Anterior cingulate cortex (tissue), 58 donors: ENCODE measurements at places on chromosomes 12 and 14.

- no peak for DNase-seq
Observed at GRCh38 chr14:57060276-57060955, 208.3 kb downstream of the EXOC5 start.

DNA sequence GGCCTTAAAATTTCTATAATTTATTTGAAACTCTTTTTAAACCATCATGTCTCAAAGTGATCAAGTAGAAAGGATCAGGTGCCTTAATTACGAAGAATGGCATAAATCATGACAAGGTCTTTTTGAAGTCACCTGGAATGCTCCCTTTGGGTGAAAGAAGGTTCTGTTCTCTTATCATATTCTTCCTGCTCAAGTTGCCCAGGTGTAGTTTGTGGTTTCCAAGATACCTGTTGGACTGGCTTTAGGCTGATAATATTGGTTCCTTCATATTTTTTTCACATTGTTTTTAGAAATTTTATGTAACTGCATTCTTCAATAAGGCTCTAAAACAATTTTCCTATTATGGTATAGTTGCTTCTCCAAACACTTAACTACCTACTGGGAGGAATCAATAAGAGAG lies 29.2 kb downstream of the RASSF3 start:
- no peak for DNase-seq

GRCh38 chr12:106580671-106581508 lies 1.9 kb upstream of the RFX4 start:
- peak; percentile 12 for DNase-seq

GRCh38 chr14:102497998-102498677 lies 11.4 kb downstream of the ANKRD9 start:
- no peak for DNase-seq

- no peak for DNase-seq
Observed at GRCh38 chr12:81998761-81999378, 239.7 kb upstream of the PPFIA2 start.

DNA sequence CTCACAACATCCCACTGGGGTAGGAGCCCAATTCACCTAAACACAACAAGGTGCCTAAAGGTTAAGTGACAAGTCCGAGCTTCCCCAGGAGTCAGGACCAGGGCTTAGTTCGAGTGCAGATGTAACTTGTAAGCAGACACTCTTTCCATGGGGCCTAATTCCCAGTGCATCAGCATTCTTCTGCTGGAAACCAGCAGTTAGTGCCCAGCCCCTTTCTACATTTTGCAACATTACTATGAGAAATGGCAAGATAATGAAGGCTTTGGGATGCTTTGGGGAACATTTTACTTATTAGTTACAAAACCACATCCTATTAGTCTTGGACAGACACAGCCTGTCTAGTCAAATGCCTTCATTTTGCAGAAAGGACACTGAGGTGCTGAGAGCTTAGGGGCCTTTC lies 179.8 kb downstream of the CALM1 start:
- no peak for DNase-seq

DNA sequence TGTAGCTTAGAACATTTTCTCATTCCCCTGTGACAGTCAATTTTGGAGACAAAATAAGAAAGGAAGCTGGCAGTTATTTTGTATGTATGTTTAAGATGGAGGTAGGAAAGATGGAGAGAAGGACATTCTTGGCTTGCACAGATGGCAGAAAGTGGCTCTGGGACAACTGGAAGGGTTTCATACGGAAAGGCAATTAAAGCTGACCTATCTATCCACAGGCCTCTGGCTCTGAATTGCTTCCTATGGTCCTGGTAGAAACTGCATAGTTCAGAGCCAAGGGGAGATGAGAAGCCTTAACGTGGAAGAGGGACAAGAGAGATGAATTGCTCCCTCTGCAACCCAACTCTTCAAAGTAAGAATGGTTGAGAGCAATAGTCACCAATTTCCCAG lies 8.0 kb upstream of the NPFF start:
- DNase-seq, result no peak

DNA sequence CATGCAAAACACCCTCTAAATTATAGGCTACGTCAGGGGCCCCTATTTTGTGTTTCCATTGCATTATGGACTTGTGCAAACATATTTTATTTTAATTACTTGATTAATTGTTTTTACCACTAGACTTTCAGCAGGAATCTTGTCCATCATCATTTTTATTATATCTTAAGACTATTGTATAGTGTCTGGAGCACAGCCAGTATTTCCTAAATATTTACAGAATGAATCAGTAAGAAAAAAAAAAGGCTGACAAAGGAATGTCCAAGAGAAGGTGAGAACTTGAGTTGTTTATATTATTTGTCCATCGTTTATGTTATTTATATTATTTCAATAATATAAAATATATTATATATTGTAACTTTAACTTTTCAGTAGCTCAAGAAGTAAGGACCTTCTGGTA lies 664.7 kb downstream of the SLC6A15 start:
- no peak for DNase-seq

DNA sequence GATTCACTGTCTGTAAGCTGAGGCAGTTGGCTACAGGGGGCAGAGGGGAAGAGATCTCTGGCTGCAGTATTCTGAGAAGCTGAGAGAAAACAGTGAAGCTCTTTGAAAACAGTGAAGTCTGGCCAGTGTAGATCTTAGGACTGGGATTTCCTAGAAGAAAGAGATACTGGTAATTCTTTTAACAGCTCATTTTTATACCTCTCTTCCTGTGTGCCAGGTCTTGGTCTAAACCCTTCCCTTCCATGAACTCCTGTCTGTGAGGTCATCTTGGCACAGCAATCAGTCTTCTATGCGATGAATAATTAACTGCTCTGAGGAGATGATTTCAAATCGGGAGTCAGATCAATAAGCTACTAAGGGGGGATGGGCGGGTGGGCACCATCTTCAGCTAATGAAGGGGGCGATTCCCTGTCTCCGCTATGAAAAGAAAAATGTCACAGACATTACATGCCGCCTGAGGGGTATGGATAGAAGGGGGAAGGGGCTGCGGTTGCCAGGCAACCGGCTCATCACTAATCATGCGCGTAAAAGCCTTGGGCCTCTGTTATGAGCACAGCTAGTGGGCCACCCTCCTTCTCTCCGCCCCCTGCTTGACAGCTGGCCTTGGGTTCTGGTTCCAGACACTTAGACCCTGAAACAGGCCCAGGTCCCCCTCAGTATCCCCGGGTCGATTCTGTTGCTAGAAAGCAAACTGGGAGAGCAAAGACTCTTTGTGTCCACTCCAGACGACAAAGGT lies 75.3 kb upstream of the CEP83 start:
- DNase-seq, result no peak

DNA sequence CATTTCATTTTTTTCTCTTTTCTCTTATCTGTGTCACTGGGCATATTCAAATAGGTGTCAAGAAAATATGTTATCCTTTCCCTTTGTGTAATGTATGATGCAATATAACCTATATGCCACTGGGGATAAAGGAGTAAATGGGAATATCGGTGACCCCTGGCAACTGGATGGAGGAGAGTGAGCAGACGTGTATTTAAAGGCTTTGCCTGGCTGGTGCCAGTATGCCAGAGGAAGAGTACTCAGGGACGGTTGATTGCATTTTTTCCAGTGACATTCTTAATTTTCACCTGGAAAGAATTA lies 12.0 kb upstream of the STXBP6 start:
- DNase-seq, result no peak

- no peak for DNase-seq
Observed at GRCh38 chr14:81989211-81989610, 455.6 kb upstream of the SEL1L start.

DNA sequence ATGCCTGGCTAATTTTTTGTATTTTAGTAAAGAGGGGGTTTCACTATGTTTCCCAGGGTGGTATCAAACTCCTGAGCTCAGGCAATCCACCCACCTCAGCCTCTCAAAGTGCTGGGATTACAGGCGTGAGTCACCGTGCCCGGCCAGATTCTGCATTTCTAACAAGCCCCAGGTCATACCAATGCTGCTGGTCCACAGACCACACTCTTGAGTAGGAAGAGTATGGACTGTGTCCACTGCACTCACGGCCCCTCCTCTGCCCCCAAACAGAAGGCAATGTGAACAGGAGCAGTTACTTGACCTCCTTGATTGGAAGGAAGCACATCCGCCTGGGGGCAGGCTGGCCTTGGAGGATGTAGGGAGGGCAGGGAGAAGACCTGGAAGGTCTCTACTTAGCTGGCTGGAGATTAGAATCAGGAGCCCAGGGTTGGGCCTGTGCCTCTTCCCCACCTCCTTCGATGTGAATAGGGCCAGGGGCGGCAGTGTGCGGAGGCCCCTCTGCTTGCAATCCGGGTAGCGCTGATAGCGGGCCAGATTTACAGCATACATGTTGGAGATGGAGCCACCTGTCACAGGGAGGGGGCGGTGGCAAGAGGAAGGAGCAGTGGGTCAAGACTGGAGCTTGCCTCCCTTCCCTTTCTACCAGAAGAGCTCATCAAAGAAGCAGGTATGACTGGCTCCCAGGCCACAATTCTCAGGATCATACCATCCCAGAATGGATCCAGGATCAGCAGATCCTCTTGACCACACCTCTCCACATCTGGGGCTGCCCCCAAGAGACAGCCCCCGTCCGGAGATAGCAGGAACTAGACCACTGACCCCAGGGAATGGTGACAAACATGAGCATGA lies 9.4 kb upstream of the ZNF740 start:
- no peak for DNase-seq

DNA sequence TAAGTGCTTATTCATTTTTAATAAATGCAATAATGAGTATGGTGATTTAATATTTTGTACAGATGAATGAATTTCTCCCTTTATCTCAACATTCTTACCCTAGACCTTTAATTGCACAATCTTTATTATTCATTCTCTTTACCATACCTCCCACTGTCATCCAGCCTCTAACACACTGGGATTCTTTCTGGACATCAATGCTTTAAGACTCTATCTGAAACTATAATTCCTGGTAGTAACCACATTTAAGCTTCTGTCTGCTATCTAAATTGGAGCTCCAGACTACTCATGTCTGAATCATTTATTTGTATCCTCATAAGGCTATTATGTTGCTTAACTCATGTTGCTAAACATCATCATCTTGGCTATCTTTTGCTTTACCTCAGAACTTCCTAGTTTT lies 270.2 kb downstream of the ALG10B start:
- DNase-seq, result no peak

GRCh38 chr14:95526483-95527386 lies 8.1 kb upstream of the GLRX5 start:
- no peak for DNase-seq

- DNase-seq, result no peak
Observed at GRCh38 chr12:46674800-46675199, 151.0 kb downstream of the SLC38A4 start.

DNA sequence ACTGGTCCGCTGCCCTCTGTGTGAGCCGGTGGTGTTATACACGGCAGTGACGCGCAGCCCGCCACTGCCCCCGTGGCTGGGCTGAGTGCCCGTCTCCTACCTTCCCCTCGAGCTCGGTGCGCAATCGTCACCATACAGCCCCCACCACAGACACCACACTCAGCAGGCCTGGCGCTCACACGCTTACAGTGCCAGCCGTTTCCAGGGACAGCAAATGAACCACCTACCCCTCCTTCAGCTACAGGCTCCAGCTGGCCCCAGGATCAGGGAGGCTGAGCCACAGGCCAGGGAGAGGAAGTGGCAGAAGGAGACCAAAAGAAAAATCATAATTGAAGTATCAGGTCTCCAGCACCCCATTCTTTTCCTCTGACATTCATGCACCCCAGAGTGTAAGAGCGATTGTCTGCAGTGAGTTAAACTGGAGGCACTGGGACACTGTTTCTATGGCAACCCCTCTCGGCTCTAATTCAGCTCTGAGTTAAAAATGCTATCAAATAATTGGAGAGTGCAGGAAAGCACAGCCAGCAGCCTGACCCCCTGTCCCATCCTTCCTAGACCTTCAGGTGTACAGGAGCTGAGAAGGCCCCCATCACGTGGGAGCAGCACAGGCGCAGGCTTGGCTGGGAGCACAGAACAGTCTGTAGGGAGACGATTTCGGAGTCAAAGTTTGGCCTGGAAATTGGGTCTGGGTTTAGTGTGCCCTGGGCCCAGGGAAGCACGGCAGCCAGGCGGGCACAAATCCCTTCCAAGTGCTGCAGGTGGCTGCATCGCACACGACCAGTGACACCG lies 18.0 kb downstream of the LRTM2 start:
- peak; percentile 73 for DNase-seq

GRCh38 chr12:5643266-5643665 lies 211.4 kb downstream of the NTF3 start:
- no peak for DNase-seq

DNA sequence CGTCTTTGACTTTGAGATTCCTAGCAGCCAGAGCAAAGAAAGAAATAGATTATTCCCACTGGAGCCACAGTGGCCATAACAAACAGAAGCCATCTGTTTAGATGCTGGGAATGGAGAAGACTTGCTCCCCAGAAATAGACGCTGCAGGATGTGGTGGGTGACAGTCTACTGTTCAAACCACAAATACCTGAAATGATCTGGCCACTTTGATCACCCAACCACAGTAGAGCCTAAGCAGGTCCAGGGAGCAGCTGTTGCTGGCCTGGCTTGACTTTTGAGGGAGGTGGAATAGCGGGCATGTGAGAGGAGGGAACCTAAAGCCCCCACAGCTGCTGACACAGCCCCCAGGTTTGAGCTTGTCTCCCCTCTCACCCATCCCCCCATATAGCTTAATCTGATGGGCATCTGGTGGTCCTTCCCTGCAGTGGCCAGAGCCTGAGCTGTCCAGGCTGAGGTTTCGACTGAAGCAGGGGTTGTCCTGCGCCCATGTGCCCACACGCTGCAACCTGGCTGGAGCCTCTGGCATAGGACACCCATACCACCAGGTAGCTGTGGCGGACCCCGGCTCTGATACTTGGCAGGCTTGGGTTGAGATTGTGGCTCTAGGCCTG lies 38.7 kb downstream of the SH2B3 start:
- DNase-seq, result no peak

DNA sequence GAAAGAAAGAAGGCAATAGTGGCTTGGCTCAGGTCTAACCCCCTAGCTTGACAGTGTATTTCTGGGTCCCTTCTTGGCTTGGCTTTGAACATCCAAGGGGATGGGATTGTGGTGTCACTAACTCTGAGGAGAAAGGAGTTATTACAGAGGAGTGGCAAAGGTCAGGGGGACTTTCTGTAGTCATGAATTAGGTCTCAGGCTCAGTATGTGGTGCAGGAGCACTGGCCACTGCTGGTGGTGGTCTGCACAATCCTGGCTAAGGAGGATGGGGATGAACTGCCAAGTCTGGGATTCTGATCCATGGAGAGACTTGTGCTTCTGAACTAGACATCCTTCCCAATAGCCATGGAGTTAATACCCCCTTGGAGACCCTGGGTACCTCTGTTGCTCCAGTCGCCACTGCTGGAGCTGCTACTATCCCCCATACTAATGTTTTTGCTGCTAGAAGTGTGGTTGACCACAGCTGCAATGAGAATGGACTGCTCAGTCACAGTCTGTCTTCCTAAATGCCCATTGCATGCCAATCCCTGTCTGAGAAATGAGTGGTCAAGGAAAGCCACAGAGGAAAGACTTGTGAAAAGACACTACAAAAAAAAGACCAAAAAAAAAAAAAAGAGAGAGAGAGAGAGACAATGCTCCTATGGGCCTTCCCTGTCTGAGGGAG lies 32.5 kb downstream of the KRT76 start:
- DNase-seq, result no peak

GRCh38 chr12:45213107-45213506 lies 2.8 kb upstream of the ANO6 start:
- no peak for DNase-seq

- peak; percentile 11 for DNase-seq
Observed at GRCh38 chr12:100566887-100567637, 6.4 kb upstream of the GAS2L3 start.
